ENCODE measurements at places on chromosomes 3 and 15.
A peak's percentile ranks its signal among the peaks of the same experiment; 100 is the strongest.

DNA sequence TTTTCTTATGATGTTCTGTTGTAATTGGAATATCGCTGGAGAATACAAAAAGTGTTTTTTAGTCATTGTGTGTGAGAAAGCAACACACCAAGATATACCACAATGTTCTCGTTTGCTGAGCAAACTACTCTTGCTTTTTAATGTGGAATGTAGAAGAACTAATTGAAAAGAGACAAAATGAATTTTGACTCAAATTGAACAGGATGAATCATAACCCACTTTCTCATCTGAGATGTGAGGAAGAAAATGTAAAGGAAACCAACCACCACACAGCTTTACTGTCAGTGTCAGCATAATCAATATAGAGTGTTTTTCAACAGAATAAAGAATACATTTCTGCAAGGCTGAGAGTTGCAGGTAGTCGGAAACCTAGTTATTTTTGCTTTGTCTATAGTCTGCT lies 448.8 kb upstream of the TPRG1 start:
- no peak for DNase-seq

- no peak for DNase-seq
These were observed 33.0 kb upstream of the FAN1 start for GRCh38 chr15:30870681-30871080.

GRCh38 chr15:70023064-70023768 lies 74.5 kb downstream of the TLE3 start:
- no peak for DNase-seq

GRCh38 chr15:37837276-37837675 lies 97.2 kb upstream of the TMCO5A start:
- DNase-seq, result no peak

GRCh38 chr3:196202516-196202970 lies 8.7 kb downstream of the ZDHHC19 start:
- DNase-seq, result no peak

GRCh38 chr15:45136378-45136764 lies 6.6 kb downstream of the DUOX1 start:
- no peak for DNase-seq

GRCh38 chr3:123154020-123154985 lies 47.4 kb upstream of the SEC22A start:
- no peak for DNase-seq

DNA sequence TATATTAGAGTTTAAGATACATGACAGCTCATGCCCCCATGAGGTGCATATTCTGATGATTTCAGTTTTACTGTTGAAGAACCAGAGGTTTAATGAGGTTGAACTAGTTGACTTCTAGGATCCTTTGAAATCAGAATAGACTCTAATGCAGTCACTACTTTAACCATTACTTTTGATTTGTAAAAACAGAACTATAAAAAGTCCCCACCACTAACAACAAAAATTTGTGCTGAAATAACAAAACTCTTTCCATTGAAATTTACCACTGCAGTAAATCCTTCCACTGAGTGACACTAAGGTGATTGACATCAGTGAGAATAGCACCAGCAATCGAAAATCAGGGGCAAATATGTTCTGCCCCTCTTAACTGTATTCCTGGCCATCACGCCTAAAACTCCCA lies 214.1 kb downstream of the SHQ1 start:
- DNase-seq, result no peak

- no peak for DNase-seq
These were observed 7.5 kb downstream of the GOLIM4 start for GRCh38 chr3:168088106-168088720.

DNA sequence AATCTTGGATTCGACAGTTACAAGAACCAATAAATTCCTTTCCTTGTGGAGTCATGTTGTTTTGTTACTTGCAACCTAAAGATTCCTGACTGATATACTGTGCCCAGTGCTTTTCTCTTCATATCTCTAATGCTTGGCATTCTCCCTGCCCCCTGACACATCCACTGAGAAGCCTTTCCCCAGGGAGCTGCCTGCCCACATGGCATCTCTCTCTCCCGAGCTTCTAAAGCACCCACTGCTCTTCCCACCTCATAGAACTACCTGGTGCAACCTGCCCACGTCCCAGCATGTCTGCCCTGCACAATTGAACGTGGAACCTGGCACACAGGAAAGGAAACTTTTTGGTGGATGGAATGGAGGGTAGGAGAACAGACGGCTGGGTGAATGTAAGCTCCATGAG lies 6.8 kb downstream of the CYP8B1 start:
- no peak for DNase-seq

GRCh38 chr3:195005759-195006510 lies 265.0 kb downstream of the XXYLT1 start:
- no peak for DNase-seq

DNA sequence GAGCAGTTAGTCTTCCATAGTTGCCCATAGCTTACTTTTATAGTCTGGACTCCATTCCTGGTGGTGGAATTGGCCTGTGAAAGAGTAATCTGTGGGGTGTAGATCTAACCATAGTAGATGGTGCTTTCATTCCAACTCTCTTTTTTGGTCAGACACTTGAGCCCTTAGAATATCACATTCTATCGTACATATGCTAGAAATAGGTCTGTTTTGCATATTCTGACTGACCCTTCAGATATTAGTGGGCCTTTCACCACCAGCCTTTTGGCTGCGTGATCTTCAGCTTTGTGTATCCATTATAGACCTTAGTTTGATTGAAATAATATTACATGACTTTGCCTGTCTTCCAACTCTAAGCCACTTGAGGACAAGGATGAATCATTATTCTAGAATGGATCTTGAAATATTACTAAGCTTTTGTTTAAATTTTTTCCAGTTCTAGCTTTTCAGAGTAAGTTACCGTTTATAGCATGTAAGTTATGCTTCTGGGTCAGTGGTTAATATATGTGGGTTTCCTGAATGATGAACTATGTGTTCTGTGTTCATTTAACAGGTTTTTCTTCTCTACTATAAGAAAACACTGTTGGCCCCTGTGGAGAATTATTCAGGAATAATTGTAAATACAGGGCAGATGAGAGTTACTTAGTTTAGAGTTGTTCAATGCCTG lies 8.7 kb downstream of the RAB7A start:
- DNase-seq, result no peak

DNA sequence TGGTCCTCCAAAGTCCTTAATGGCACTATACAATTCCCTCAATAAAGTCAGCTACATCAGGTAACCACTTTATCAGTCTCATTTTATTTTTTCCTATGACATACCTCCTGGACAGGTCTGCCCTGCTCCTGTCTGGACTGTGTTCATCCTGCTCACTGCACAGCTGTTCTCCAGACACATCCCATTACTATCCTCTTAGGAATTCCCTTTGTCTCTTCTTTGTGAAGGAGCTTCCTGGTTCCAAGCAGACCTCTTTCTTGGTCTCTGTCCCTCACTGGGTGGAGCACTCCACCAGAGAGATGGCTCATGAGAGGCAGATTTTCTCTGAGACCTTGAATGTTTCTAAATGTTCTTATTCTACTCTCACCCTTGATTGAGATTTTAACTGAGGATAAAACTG lies 60.1 kb downstream of the KY start:
- no peak for DNase-seq

DNA sequence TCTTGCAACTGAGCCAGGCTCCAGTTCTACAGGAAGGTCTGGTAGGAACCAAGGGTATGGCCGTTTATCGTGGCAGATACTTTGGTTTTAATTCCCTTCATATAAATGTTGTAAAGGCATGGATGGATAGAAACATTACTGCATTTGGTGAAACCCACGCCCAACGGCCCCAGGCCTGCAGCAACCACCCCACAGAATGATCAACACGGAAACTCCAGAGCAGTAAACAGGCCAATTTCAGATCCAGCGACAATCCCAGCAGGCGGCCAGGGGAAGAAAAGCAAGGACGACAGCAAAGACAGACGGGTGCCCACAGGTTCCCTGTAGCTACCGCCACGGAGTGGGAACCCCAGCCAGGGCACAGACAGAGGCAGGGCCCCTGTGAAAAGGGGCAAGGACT lies 32.6 kb upstream of the PCSK6 start:
- no peak for DNase-seq

DNA sequence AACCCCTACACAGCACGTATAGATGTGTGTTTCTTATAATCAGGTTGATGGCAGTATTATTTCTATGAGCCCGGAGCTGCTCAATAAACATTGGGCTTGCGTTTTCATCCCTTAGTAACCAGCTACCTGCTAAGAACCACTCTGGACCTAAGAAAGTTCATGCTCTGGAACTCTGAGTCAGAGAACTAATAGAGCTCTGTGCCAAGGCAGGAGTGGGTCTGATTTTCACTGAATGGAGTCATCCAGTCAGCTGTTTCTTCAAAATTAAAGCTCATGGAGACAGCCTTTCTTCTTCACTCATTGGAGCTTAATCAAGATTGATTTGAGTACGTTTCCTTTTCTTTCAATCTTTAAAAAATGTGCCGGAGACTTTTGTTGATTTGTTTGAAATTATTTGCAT lies 145.7 kb downstream of the BBX start:
- no peak for DNase-seq

- DNase-seq, result peak; percentile 53
These were observed 45.0 kb downstream of the TNK2 start for GRCh38 chr3:195863121-195864061.

GRCh38 chr15:74428442-74428787 lies 5.3 kb downstream of the SEMA7A start:
- DNase-seq, result no peak

- DNase-seq, result no peak
These were observed 154.2 kb upstream of the SMAD3 start for GRCh38 chr15:66911131-66911700.

- no peak for DNase-seq
These were observed 8.9 kb downstream of the SEMA5B start for GRCh38 chr3:123018683-123019082.

DNA sequence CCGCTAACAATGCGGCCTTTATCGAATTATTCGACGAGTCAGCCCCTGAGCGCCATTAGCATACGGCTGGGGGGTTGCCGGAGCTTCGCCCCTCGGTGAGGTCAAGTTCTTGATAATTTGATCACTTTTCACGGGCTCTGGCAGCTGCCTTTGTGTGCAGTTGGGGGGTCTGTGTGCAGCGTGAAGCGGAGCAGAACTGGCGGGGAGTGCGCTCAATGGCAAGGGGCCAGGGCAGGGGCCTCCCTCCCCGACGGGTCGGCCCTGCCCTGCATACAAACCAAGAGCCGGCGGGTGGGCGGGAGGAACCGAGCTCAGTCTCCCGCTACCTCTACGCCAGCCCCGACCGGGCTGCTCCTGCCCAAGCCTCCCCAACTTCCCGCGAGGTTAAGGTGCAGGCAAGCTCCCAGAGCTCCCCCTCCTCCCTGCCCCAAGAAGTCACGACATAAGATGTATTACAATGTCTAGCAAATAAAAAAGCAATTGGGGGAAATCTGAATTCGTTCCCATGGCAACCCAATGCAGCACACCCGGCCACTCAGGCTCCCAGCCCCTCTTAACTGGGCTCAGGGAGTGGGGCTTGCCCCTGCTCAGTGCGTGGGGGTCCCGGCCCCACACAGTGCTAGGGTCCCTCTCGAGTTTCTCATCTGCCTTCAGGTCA lies 34.1 kb upstream of the POLG start:
- DNase-seq, result peak; percentile 8

DNA sequence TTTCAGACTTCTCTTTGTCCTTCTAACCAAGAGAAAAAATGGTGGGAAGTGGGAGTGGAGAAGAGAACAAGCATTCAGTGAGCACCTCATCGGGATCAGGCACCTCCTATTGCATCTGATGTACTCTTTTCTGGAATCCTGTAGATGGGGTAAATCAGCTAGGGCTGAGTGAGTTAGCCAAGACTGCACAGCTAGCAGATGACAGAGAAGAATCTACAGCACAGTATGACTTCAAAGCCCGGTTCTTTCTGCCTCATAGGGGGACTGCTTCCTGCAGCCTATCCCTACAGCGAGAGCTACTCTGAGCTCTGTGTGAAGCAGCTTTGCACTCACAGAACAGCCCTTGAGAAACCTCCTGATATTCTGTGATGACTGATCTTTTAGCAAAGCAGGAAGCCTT lies 275.2 kb upstream of the MEIS2 start:
- DNase-seq, result no peak

DNA sequence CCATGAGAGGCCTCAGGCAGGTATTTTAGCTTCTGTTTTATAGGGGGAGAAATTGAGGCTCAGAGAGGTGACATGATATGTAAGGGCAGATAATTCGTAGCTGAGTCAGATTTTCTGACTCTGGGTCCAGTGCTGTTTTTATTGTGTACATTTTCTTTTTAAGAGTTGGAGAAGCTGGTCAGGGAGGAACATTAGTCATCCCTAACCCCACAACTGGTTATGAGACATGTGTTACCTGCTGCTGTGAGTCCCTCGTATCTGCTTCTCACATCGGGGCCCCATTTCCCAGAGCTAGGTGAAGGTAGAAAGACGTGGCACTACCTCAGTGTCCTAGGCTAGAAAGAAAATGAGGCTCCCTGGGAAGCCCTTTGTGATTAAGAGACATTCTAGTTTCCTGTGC lies 28.6 kb downstream of the GALNT15 start:
- no peak for DNase-seq

- no peak for DNase-seq
These were observed at the start of gene PARP15 for GRCh38 chr3:122577409-122578031. Gene PARP15, plus strand, starts transcription at chr3:122577650. Its CDS starts 18 bp downstream, at chr3:122577668.

DNA sequence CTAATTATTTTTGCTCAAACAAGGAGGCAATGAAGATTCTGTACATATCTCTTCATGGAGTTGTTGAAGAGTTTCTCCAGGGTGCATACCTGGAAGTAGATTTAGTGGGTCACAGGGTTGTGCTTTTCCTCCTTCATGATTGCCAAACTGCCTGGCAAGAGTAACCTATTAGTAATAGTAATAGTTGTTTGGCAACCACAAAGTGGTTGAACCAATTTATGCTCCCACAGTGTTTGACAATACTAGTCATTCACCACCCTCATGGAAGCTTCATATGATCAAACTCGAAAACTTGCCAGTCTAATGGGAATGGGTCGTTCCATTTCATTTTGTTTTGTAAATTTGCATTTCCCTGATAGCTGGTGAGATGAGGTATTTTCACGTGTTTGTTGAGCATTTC lies 57.8 kb downstream of the TLE3 start:
- DNase-seq, result no peak

DNA sequence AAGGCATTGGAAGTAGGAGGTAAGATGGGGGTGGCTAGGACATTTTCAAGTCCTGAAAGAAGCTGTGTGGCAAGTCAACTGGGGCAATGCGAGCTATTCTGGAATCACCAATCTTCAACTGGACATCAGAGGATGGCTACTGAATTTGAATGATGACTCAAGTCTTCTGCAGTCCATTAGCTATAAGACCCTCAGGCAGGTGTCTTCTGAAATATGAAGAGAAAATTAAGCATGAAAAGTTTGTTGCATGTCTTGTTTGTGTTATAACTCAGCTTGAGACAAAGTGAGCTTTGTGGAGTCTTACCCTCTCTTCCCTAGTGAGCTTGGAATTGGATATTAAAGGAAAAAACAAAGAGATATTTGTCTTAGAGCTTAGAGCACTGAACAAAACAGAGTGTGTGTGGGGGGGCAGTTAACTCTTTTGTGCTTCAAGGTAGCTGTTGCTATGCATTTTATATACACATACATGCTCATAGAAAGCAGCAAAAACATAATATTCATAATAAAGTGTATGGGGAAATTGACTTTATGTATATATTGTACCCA lies 979.1 kb downstream of the MCTP2 start:
- DNase-seq, result no peak
